Dorsolateral prefrontal cortex (tissue), 122 donors: ENCODE measurements at places on chromosomes 1 and 21.

- DNase-seq: no peak
These were observed 2.0 kb upstream of the OR14I1 start for GRCh38 chr1:248704606-248705005.

GRCh38 chr1:160216301-160216700, 11.1 kb downstream of the PEA15 start:
- no peak for DNase-seq

DNA sequence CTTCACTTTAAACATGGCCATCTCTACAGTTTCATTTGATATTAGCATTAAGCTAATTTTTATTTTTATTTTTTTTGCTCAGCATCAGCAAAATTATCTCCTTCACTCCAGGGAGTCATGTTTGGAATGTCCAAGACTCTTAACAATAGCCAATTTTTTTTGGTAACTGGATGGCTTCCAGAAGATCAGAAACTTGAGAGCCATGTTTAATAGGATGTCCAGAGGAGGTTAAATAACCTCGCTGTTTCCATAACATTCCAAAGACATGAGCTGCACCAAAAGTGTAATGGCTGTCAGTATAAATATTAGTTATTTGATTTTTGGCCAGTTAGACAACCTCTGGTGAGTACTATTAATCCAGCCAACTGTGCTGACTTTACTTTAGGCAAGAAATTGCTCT, 80.7 kb downstream of the DNTTIP2 start:
- DNase-seq: no peak

DNA sequence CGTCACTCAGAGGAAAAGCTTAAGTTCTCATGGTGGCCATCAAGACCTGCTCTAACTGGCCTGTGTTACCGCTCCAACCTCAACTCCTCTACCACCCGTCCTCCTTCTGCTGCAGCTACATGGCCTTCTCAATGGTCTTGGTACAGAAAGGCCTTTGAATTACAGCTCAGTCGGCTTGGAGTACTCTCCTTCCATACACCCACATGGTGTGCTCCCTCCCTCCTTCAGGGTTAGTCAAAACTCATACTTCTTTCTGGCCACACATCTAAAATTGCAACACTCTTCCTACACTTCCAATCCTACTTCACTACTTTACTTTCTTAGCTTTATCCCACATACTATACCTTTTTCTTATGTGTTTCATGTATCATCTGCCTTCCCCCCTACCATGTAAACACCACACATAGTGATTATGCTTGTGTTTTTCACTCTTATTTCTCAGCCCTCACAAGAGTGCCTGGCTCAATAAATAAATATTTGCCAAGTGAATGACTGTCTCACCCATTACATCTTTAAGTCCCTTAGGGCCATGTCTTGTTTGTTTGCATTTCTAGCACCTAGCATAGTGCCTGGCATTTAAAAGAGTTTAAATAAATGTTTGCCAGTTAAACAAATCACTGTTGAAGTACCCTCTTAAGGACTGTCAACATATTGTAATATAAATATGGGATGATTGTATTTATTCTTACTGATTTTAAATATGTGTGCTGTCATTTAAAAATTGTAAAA, 37.6 kb upstream of the HMCN1 start:
- DNase-seq: no peak

- no peak for DNase-seq
These were observed 280.4 kb downstream of the HLX start for GRCh38 chr1:221159608-221160007.

GRCh38 chr1:167605576-167605975, 24.5 kb upstream of the RCSD1 start:
- no peak for DNase-seq

DNA sequence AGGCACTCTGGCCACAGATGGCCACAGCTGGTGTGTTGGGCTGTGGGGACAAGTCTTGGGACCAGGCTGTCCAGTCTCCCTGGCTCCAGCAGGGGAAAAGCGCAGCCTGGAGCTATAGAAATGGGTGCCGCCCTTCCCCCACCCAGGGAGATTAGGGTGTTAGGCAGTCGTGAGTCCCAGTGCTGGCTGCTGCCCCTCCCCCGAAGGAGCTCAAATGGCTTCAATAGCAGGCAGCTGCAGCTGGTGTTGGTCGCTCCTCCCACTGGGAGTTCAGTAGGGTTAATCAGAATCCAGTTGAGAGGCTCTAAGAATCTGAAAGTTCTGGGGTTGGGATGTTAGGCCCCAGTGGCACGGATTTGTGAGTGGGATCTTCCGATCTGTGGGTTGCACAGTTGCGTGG, 595.6 kb upstream of the PKN2 start:
- DNase-seq: no peak

DNA sequence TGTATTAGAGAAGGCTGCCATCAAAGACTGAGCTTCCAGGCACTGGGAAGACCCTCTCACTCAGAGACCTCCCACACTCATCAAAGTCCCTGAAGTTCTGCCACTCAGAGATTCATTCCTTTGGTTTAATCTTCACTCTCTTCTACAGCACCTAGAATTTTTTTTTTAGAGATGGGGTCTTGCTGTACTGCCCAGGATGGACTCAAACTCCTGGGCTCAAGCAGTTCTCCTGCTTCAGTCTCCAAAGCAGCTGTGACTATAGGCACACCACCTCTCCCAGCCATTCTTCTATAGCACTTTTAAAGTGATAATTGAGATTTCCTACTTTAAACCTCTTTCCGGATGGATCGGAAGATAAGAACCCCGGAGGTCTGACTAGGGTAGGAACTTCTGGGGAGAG, 3.7 kb upstream of the HP1BP3 start:
- no peak for DNase-seq
